ENCODE measurements at places on chromosomes 12 and 14.

- DNase-seq, result no peak
Observed at GRCh38 chr14:104421401-104421821, 158.2 kb upstream of the C14orf180 start.

DNA sequence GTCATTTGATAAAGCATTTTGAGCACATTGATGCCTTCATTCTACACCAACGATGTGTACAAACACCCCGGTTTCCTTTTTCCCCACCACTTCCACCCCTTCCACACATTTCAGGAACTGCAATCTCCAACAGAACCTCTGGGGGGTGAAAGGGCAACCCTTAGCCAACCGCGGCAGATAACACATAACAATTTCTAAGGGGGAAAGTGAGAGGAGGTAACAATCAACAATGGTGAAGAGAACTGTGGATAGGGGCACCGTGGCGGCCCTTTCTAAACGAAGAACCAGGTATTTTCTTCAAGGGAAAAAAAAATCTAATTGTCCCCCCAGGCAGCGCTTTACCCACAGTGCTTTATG, 1.1 kb downstream of the KITLG start:
- DNase-seq, result no peak

GRCh38 chr12:5973461-5974115, 28.5 kb upstream of the ANO2 start:
- DNase-seq, result no peak

DNA sequence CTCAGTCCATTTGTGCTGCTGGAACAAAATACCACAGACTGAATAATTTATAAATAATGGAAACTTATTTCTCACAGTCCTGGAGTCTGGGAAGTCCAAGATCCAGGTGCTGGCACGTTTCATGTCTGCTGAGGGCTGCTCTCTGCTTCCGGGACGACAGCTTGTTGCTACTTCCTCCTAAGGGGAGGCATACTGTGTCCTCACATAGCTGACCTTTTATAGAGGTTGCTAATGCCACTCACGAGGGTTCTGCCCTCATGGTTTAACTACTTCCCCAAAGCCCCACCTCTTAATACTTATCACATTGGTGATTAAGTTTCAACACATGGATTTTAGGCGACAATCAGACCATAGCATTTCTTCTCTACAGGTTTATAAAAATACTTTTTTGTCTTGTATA, 411.1 kb downstream of the NRXN3 start:
- DNase-seq, result no peak

GRCh38 chr14:87813686-87814085, 179.3 kb downstream of the GALC start:
- no peak for DNase-seq

DNA sequence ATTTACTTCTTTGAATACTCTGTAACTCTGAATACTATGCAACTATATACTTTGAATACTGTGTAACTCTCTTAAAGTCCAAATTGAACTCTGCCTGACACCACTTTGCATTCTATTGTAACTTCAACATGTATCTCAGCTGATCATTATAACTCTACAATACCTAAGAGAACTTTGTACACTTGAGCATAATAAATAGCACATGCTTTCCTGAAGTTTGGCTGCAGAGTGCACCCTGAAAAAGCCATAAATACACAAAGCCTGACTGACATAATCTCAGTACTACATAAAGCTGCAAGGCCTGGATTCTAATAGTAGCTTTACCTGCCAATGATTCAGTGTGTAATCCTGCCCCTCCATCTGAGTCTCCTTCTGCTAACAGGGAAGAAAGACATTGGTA, 21.3 kb upstream of the COX16 start:
- no peak for DNase-seq

All from putamen (tissue), 1 donor.